Stimulated activated CD4-positive, alpha-beta T cell treated with anti-CD3 and anti-CD28 coated beads, TNF-alpha, amount 100 ng/mL, for 1 hour (primary cell): ENCODE measurements at places on chromosomes 7 and 10.

GRCh38 chr10:56880606-56881005 is 519.5 kb upstream of the ZWINT start:
- no peak for DNase-seq

GRCh38 chr7:81783818-81784217 is 14.0 kb upstream of the HGF start:
- no peak for DNase-seq

DNA sequence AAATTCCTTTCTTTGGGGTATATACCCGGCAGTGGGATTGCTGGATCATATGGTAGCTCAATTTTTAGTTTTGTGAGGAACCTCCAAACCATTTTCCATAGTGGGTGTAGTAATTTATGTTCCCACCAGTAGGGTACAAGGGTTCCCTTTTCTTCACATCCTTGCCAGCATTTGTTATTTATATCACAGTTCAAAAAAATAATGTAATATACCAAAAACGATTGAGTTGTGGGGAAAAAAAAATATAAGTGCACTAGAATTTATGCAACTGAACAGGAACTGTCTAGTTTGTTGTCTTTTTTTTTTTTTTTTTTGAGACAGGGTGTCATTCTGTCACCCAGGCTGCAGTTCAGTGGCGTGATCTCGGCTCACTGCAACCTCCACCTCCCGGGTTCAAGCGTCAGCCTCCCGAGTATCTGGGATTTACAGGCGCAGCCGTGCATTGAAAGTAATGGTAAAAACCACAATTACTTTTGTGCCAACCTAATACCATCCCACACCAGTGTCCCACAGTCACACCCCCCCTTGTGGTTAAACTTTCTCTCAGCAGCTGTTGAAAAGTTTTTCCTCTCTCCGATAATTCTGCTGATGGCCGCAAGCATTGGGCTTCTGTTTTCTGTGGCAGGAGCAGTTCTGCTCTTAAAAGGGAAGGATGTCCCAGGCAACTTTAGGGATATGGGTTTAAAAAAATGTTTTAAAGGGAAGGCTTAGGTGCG is 6.8 kb upstream of the LAT2 start:
- DNase-seq: no peak

DNA sequence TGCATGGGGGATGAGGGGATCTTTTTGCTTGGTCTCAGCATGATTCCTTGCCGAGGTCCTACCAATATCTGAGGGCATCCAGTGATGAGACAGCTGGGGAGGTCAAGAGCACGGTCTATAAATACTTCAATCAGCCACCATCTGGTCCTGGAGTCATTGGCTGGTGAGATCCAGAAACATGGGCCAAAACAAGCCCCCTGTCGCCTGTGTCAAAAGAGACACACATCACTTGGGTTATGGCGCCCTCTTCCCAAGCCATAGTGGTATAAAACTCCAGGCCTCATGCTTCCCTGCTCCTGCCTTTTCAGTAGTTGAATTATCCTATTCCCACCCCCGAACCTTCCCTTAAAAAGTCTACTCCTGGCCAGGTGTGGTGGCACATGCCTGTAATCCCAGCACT is 60.9 kb downstream of the SLC35B4 start:
- DNase-seq: no peak

GRCh38 chr10:43945094-43945730 is 296.5 kb upstream of the ZNF32 start:
- DNase-seq: no peak

GRCh38 chr10:71864911-71865361 is 13.9 kb upstream of the PSAP start:
- DNase-seq: no peak

DNA sequence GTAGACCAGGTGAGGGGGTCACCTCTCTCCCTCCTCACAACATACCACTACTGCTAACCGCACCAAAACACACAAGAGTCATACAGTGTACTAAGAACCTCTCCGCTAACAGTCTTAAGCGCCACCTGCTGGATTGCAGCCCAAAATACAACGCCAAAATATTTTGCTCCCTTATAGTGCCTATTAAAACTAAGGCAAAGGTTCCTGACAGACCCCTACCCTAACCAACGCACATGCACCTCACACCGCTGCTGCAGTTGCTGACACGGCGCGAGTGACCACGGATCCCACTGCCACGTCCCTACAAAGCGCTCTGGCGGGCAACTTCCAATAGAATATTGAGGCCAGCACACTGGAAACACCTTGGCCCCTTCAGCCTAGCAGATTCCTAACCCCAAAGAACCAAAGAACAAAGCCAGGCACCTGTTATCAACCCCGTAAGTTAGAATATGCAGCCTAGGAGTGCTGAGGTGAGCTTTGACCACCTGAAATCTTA is 563.6 kb upstream of the SEMA3D start:
- no peak for DNase-seq

DNA sequence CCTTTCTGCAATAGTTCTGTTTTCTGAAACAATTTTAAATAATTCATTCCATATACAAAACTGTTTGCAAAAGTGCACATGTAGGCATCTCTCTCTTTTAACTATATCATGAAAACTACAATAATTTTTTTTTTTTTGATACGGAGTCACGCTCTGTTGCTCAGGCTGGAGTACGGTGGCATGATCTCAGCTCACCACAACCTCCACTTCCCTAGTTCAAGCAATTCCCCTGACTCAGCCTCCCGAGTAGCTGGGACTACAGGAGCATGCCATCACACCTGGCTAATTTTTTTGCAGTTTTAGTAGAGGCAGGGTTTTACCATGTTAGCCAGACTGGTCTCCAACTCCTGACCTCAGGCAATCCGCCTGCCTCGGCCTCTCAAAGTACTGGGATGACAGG is 44.0 kb upstream of the SEMA3A start:
- DNase-seq: no peak

- no peak for DNase-seq
Measured at GRCh38 chr10:119441921-119442757, 100.4 kb downstream of the RGS10 start.

DNA sequence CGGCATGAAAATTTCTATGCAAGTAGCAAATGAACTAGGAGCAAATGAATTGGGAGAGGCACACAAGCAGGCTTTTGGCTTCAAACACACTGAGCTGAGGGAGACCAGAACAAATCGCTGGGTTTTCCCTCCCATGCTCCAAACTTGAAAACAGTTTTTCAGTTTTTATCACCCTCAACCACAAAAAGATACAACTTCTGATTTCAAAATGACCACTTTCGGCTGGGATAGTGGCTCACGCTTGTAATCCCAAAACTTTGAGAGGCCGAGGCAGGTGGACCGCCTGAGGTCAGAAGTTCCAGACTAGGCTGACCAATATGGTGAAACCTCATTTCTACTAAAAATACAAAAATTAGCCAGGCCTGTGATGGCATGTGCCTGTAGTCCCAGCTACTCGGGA is 9.0 kb upstream of the CHUK start:
- DNase-seq: no peak

DNA sequence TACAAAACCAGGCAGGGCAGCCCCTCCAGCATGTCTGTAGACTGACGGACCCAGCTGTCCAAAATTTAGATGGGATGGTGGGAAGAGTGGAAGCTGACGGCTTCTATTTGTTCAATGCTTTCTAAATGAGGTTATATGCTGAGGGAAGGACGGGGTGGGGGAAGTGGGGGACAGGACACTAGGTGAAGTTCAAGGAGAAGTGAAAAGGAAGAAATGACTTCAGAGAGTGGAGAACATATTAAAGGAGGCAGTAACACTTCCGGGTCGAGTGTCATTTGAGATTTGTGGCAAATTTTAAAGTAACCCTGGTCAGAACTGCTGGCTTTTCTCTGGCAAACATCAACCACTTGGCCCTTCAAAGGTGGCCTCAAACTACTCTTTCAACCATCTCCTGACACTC is 9.4 kb downstream of the PIP4K2A start:
- DNase-seq: no peak

DNA sequence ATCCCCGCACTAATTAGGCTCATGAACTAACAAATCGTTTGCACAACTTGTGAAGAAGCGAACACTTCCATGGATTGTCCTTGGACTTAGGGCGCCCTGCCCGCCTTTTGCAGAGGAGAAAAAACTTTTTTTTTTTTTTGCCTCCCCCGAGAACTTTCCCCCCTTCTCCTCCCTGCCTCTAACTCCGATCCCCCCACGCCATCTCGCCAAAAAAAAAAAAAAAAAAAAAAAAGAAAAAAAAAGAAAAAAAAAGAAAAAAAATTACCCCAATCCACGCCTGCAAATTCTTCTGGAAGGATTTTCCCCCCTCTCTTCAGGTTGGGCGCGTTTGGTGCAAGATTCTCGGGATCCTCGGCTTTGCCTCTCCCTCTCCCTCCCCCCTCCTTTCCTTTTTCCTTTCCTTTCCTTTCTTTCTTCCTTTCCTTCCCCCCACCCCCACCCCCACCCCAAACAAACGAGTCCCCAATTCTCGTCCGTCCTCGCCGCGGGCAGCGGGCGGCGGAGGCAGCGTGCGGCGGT is at the start of gene EMX2:
EMX2 (plus strand) TSS at position 41 of the 519 bp plus-strand sequence. CDS start 522 bp downstream, outside the sequence.
- no peak for DNase-seq

GRCh38 chr10:84335516-84335915 is 7.1 kb downstream of the CCSER2 start:
- no peak for DNase-seq

- no peak for DNase-seq
Measured at GRCh38 chr10:46018453-46019176, 11.8 kb downstream of the NCOA4 start.

- no peak for DNase-seq
Measured at GRCh38 chr10:21355591-21356011, 169.9 kb downstream of the SKIDA1 start.

- no peak for DNase-seq
Measured at GRCh38 chr10:61140765-61141392, 196.9 kb upstream of the RHOBTB1 start.

DNA sequence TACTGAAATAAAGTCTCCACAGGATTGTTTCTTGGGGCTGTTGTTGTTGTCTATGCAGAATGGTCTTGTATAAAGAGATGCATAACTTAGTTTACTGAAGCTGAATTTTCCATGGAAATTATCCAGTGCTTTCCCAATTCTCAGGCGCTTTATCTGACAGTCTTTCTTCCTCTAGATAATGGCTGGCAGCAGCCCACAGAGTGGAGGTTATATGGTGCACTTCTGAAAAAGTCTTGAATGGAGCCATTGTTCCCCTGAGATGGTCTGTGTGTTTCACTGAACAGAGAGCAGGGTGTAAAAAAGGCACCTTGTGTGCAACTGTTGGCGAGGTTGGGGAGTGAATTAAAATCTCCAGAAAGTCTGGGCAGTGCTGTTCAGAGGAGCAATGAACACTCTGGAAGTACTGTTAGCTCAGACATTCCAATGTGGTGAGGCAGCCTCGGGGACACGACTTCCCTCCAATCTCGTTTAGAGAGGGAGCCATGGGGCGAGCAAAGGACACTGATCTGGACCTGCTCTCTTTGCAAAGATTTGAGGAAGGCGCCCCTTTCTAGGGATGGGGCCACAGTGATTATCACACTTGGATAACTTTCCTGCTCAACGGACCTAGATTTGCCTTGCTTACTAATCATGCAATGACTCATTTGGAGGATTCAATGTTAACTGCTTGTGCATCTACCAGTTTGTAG is 2.0 kb upstream of the PLCE1 start:
- DNase-seq: no peak

GRCh38 chr10:99537086-99537988 is 4.6 kb downstream of the NKX2-3 start:
- no peak for DNase-seq

DNA sequence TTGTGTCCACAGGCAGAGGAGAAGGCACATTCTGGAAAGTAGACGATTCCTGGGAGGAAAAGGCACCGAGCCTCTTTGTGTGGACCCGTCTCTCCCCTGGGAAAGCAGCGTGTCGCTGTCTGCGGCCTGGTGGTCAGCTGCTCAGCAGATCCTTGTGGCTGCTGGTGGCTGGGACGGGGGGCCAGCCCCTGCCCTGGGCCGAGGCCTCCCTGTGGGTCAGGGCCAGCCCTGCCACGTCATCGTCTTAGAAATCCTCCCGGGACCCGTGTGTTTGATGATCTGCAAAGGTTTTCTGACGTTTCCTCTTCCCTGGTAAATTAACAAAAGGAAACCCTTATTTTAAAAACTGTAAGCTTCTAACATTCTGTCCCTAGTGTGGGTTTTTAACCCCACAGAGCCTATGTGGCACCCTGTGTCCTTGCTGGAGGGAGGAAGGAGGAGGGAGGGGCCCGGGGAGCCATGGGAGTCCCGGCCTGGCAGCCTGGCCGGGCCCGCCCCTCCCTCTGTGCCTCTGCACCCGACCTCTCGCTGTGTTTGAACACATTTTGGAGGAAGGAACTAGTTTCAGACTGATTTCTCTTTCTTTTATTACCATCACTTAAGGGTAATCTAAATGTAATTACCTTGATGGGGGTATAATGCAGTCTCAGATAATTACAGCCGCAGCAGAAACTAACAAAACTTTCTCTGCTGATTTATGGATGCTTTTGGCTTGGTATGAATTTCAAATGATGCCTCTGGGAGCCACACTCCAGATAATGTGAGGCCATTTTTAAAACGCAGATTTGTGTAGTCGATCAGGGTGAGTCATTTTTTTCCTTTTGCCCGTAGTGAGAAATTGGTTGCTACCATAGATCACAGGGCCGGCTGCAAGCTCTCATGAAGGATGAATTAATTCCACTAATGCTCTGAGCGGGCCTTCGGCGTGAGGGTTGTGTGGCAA is 85.5 kb downstream of the NKX6-2 start:
- no peak for DNase-seq

DNA sequence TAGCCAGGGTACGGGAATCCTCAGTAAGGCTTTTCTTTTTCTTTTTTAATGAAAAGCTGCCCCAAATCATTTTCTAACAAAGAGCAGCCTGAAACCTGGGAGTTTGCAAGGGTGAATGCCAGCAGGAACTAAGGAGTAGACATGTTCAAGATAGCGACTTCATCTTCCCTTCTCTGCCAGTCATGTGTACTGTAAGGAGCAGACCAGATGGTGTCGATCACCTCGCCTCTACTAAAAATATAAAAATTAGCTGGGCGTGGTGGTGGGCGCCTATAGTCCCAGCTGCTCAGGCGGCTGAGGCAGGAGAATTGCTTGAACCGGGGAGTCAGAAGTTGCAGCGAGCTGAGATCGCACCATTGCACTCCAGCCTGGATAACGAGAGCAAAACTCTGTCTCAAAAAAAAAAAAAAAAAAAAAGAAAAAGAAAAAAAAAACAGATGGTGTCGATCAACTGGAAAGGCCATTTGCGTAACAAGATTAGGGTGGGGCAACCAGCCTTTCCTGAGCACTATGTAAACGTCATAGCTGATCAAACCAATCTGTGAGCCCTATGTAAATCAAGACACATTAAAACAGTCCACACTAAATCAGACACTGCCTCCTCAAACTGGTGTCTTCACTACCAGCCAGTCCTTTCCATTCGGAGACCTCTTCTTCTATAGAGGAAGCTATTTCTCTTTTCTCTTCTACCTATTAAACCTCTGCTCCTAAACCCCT is 33.8 kb downstream of the NOLC1 start:
- no peak for DNase-seq

- no peak for DNase-seq
Measured at GRCh38 chr7:18715988-18716387, 220.4 kb downstream of the HDAC9 start.
